ENCODE measurements at places on chromosomes 5 and 9. TPM values are rescaled to one million over a fixed set of nuclear protein-coding genes. Genes with fewer than 3 reads are reported as not detected.

The TERT gene
- total RNA-seq: not detected

The PFN3 gene
- total RNA-seq: not detected

The LCN2 gene
- 83.4 TPM for total RNA-seq

The RAPGEF1 gene
- total RNA-seq: 146 TPM

The PCDHB10 gene
- total RNA-seq: 2.0 TPM

The GPR151 gene
- not detected for total RNA-seq

The PRSS3 gene
- total RNA-seq: 0.65 TPM

The PRDM9 gene
- total RNA-seq: not detected

The FAM81B gene
- 7.6 TPM for total RNA-seq

The COMMD10 gene
- 33.8 TPM for total RNA-seq

The CCL19 gene
- total RNA-seq: 2.4 TPM

The MLLT3 gene
- total RNA-seq: 18.0 TPM

The ABO gene
- total RNA-seq: 25.0 TPM

The NTRK2 gene
- 7.7 TPM for total RNA-seq

The SLC34A1 gene
- total RNA-seq: not detected

Data from lower lobe of right lung (tissue), 2 donors.